ENCODE measurements at places on chromosomes 11 and 22.

DNA sequence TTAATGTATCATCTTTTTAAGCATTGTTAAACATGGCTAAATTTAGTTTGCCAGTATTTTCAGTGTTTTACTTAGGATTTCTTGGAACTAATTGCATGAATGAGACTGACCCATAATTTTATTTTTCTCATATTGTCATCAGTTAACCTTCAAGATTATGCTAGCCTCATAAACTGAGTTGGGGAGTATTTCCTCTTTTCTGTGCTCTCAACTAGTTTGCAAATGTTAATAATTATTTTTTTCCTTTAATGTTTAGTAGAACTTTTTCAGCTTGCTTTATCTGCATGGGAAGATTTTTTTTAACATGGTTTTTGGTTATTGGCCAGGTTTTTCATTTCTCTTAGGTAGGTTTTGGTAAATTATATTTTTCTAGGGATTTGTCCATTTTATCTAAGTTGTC lies 235.4 kb upstream of the SESN3 start:
- DNase-seq: no peak

DNA sequence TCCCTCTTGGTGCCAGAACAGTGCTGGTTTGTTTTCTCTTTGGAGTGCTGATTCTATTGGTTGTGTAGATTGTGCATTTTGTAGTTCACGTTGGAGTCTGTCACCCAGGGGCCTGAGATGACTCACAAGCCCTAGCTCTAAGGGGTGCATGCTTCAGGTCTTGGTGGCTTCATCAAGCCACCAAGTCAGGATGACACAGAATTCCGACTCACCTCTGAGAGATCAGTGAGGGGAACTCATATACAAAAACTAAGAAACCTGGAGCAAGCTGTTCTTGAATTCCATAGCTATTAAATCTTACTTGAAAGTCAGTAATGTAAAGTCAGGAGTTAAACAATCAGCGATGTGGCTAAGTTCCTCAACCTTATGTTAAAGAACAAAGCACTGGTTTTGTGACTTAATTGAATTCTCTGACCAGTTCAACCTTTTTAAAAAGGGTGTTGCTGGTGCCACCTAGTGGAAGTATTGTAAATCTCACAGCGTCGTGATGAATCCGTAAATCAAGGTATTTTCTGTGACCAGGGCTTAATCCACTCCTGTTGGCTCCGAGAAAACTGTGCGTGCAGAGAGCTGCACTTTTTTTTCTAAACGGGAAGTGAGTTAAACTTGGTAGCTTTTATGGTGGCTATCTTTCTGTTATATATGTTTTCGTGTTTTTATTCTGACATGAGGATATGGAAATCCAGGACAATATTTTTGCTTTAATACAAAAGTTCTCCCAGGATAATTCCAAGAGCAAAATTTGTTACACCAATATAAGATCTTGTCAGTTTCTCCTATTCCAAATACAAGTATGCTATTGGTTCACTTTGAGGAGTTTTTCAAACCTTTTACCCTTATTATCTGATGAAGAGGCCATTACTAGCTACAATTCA lies 14.6 kb downstream of the MMP13 start:
- DNase-seq: no peak

DNA sequence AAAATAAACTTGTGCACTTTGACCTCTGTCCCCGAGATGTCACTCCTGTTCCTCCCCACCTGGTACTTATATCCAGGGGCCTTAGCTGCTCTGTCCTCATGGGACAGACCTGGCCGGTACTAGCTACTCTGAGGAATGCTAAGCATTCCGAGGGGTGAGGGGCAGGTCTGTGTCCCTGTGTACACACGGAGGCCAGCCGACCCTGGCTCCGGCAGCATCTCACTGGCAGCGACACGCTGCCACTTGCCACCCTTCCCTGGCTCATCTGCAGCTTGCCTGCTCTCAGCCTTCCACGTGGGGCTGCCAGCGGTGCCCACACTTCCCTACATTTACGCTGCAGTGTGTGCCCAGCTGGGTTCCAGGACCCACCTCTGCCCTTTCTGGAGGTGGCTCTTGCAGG lies 21.6 kb upstream of the TEF start:
- DNase-seq: no peak

GRCh38 chr11:102920118-102920684 lies 35.3 kb downstream of the MMP13 start:
- DNase-seq: peak; percentile 30

- no peak for DNase-seq
Measured at GRCh38 chr11:94513091-94513490, 830 bp downstream of the C11orf97 start.

DNA sequence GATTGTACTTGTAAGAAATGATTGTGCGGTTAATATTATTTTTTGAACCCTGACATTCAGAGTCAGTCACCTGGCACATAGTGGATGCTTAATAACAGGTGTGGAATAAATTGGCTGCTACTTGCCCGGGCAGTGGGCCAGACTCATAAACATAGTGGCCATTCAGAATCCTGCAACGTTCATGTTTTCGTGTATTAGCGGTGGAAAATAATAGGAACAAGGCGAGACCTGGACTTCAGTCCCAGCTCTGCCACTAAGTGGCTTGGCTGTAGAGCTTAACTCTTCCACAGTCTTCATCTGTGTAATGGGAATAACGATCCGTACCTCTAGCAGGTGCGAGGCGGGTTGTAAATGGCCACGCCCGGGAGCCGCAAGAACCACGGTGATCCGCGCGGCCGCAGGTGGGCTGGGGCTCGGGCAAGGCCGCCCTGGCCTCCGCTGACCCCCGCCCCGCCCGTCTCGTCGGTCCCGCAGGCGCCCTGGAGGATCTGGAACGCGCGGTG lies 761 bp upstream of the TMEM25 start:
- DNase-seq: no peak

- DNase-seq: no peak
Measured at GRCh38 chr11:507727-508515, 879 bp upstream of the RNH1 start.

DNA sequence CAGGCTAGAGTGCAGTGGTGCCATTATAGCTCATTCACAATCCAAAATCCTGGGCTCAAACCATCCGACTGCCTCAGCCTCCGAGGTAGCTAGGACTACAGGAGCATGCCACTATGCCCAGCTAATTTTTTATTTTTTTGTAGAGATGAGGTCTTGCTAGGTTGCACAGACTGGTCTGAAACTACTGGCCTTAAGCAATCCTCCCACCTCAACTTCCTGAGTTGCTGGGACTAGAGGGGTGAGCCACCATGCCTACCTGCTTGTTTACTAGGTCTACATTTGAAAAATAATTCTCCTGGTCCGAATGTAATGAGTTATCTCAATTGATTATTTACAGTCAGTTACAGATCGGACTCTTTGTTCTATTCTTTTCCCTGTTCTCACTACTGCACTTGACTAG lies 22.0 kb downstream of the TAF1D start:
- DNase-seq: no peak

DNA sequence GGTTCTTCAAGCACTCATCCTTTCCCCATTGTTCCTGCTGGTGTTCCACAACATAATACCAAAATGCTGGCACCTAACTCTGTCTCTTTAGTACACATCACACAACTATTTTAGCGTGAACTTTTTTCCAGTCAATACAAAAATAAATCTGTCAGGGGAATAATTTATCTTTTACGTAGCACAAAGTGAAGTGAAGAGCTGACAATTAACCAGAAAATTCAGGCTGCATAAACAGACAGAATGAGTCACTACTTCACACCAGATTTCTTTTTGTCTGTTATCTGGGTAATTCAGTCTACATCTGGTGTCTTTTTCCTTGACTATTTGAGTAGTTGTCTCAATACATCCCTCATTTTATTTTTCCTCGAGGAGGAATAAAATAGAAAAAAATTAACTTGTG lies 7.9 kb upstream of the ETS1 start:
- DNase-seq: no peak

- no peak for DNase-seq
Measured at GRCh38 chr11:1534682-1535081, 37.4 kb downstream of the DUSP8 start.

DNA sequence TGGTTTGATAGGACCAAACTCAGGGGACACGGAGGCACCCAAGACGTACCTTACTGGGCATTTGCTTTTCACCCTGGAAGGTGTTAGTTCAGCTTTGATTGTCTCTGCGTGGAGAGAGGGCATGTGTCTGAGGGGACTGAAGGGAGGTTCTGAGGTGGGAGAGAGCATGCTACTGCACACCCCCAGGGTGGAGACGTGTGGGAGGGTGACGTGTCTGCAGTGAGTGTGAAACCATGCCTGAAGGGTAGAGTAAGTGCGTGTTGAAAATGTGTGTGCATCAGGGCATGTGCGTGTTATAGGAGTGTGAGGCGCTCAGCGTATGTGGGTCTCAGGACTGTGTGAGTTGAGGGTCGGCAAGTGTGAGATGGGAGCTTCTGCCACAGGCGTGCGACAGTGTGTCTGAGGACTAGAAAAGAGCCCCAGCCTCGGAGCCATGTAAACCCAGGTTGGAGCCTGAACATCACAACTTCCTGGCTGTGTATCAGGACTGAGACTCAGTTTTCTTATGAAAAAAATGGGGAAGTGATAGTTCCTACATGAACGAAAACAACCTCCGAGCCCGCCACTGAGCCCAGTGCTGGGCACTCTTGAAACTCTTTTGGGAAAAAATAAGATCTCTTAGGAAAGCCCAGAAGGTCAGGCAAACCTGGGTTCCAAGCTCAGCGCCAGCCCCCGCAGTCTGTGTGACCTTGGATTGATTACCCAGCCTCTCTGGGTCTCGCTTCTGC lies 11.8 kb upstream of the KCNJ11 start:
- DNase-seq: peak; percentile 47

- DNase-seq: no peak
Measured at GRCh38 chr11:133793271-133794035, 51.9 kb downstream of the SPATA19 start.

DNA sequence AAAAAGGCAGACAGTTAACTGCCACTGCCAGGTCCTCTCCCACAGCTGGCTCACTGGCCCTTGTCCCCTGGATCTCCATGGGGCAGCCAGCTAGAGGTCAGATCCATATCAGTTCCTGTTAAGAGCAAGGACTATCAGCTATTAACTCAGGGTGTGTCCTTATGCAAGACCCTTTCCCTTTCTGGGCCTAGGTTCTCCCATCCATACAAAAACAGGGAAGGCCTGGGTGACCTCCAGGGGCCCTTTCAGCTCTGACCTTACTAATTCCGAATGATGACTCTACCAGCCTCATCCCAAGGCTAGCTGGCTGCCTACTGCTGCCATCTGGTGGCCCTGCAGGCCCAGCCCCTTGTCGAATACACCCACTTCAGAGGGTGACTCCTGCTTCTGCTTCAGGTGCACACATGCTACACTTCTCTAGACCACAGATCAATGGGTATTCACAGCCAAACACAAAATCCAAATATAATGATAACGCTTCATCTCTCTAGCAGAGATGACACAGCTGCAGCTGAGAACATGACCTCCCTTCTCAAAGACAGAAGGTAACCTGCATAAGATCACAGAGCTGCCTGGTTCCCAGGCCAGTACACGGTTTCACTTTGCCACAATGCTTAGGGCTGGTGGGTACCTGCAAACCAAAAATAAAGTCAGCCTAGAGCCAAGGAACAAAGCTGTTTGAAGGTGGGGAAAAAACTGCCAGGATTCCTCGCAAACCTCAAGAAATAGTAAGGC lies 34.1 kb downstream of the SERGEF start:
- DNase-seq: no peak

GRCh38 chr11:29224739-29225384 lies 792.0 kb downstream of the KCNA4 start:
- DNase-seq: no peak

DNA sequence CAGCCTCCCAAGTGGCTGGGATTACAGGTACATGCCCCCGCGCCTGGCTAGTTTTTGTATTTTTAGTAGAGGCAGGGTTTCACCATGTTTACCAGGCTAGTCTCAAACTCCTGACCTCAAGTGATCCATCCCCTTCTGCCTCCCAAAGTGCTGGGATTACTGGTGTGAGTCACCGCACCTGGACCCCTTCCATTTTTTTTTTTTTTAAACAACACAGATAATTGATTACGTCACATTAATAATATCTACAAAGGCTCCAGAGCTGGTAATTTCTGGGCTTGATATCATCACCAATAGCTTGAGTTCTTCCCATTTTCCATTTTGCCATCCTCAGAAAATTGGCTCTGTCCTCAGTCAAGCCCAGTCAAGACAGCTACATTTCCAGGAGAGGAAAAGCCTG lies 7.2 kb downstream of the TTLL1 start:
- DNase-seq: no peak

DNA sequence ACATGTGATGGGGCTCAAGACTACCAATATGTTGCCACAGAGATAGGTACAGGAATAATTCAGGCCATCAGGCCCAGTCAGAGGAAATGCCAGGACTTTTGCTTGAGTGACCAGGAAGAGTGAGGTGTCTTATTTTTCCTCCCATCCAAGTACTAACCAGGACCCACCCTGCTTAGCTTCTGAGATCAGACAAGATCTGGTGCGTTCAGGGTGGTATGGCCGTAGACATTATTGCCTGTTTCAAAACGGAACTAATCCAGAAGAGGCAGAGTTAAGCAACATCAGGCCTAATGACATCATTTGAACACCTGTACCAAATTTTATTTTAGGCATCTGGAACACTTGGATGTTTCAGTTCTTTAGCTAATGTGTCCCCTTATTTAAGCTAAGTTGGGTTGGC lies 205.5 kb upstream of the POU2AF2 start:
- DNase-seq: no peak

GRCh38 chr11:76216536-76217325 lies 10.4 kb upstream of the WNT11 start:
- no peak for DNase-seq

GRCh38 chr11:12170984-12171383 lies 60.6 kb downstream of the MICAL2 start:
- DNase-seq: no peak

DNA sequence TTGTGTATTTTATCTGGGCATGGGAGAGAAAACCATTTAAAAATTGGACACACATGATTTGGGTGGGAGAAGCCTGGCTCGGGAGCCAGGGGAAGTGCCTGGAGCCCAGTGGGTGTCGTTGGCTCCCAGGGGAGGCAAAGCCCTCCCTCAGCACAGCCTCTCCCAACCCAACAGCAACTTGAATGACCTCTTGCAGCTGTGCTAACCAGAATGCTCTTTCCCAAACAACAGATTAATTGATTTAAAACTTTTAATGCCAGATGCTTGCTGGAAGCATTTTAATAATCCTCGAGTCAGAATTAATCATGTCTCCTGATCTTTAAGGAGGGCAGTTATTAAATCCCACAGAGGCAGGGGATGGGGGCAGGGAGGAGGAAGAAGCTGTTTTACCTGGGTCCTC lies 401.6 kb downstream of the BUD13 start:
- DNase-seq: no peak

DNA sequence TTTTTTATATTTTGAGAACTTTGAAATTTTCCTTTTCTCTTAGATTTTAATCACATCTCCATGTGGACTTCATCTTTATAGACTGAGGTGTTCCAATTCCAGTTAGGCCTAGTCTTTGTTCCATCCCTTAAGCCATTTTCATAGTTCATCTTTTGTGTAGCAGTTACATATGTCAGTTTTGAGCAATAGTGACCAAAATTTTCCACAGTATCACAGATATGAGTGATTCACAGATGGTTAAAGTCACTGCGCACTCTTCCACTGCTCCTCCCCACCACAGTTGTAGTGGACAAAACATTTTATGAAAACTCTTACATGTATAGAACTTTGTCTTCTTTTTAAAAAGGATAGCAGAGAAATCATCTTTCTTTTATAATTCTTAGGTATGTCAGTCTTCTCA lies 42.8 kb downstream of the YAP1 start:
- no peak for DNase-seq
